ENCODE measurements at places on chromosomes 16 and 17.

- no peak for DNase-seq
These were observed 10.3 kb upstream of the SLC52A1 start for GRCh38 chr17:5045496-5045895.

DNA sequence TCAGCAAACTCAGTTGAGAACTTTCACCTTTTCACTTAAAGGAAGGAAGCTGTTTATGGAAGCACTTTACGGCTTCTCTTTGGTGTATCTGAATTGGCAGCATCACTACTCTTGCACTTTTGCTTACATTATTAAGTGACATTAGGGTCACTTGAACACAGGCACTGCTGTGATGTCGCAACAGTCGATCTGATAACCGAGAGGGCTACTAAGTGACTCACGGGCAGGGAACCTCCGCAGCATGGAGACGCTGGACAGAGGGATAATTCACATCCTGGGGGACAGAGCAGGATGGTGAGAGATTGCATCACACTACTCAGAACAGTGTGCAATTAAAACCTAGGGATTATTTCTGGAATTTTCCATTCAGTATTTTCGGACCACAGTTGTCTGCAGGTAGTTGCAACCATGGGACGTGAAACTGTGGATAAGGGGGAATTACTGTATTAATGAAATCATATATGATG is 56.5 kb downstream of the DNAH2 start:
- DNase-seq, result no peak

DNA sequence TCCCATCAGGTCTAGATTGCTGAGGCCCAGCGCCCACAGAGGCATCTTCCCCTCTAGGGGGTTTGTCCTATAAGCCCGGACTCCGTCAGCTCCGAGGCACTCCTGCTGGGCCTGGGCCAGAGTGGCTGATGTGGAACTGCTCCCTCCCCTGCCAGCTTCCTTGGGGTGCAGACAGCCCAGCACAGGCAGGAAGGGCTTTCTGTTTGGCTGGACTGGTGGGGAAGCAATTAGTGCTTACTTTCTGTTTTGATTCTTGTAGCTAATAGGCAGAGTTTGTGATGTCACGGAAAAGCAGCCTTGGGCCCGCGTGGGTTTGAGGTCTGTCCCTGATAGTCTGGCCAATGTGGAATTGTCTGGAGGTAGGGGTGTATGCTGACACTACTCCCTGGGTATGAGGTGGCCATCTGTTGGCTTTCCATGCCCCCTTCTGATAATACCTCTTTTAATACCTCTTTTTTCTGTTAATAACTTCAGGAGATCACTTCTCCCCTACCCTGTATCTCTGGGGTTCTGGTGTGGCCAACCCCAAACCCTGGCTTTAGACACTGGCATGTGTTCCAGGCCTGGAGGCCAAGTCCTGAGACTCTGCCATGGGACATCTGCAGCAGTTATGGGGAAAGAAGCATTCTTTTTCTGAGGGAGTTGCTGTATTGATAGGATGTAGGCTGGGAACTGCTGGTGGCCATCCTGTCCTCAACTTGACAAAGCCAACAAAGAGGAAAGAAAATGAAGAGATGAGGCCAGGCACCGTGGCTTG is 190.9 kb downstream of the RAB11FIP4 start:
- DNase-seq, result no peak

- no peak for DNase-seq
These were observed 425.1 kb downstream of the MAF start for GRCh38 chr16:79175286-79176057.

DNA sequence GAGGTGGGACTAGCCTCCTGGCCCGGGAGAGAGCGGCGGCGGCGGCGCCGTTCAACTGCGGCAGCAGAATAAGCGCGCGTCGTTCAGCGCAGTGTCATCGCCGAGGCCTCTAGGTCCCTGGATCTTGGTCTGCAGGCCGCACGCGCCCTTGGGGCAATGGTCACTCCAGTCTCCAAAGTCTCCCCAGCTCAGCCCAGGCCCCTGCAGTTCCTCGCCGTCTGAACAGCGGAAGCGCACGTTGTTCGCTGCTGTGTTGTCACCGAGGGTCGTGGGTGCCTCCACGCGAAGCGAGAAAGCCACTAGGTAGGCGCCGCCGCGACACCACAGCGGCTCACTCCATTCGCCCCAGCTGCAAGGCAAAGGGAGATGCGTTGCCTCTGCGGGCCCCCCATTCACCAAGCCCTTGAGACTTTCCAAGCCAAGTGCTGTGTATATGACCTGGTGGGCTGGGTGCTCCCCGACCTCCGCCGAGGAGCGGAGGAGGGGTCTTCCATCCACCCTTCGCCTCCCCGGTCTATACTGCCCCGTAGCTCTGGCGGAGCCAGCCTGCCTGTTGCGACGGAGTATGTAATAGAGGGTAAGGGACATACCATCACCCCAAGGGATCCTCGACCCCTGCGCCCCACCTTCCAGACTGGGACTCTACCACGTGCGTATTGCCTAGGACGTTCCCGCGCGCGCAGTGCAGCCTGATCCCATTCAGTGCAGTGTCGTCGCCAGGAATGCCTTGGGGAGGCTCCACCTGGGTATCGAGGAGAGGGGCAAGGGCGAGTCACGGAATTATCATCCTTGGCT is 656 bp downstream of the VMO1 start:
- DNase-seq, result no peak

- no peak for DNase-seq
These were observed 14.1 kb upstream of the SLC16A5 start for GRCh38 chr17:75073618-75074047.

- no peak for DNase-seq
These were observed 38.1 kb downstream of the MRPS23 start for GRCh38 chr17:57811638-57812280.

DNA sequence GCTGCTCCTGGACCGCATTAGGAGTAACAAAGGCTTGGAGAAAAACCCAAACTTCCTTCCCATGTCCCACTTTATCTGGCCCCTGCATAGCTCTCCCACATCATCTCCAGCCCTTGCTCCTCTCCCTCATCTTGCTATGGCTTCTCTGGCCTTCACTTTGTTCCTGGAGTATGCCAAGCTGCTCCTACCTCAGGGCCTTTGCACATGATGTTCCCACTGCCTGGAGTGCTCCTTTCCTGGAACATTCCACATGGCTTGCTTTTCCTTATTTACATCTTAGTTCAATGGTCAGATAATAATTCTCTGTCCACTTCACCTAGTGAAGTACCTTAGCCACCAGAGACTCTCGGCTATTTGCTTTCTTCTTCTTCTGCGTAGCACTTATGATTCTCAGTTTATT is 4.3 kb upstream of the KSR1 start:
- DNase-seq, result no peak

GRCh38 chr16:6165330-6165979 is 1067.9 kb upstream of the EEF2KMT start:
- DNase-seq, result no peak

DNA sequence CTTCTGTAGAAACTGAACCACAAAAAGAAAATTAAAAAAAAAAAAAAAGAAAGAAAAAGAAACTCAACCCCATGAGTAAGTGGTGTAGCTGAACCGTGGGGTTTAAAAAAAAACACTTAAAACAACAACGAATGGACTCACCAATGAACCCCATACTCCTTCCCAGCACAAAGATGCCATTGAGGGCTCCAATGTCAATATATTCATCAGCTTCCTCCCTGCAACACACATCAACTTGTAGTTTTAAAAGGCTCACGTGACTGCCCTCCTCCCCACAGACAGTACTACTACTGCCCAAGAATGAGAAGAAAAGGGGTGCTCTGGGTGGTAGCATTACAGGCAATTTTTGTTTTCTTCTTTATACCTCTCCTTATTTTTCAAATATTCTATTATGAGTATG is 3.3 kb upstream of the KLHL11 start:
- DNase-seq, result no peak

DNA sequence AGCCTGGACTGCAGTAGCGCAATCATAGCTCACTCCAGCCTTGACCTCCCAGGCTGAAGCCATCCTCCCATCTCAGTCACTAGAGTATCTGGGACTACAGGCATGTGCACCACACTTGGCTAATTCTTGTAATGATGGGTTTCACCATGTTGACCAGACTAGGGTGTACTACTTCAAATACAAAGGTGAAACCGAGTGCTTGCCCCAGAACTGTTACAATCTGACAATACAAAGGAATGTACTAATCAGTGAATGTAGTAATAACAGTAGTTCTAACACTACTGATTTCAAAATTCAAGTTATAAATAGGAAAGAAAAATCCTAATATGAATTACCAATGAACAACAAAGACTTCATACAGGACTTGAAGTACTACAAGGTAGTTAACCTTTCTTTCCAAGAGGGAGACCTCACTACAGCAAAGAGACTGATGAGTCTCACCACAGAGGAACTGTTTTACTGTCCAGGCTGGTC is 24.4 kb downstream of the CRK start:
- DNase-seq, result no peak

DNA sequence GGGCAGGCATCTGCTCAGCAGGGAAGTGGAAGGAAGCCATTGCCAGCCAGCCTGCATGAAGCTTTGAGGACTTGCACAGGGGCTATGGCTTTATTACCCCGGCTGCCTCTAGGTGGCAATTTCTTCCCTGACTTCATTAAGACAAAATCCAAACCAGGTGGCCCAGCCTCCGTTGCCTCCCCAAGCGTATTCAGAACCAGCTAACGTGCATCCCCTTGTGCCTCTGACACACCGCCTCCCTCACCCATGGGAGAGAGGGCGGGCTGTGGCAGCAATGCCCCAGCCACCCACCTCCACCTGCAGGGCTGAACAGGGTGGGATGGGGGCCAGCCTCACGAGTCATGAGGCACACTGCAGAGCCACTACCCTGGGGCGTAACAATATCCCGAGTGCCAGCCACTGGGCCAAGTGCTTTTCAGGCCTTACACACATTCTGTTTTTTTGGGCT is 6.8 kb downstream of the KIFC3 start:
- no peak for DNase-seq

DNA sequence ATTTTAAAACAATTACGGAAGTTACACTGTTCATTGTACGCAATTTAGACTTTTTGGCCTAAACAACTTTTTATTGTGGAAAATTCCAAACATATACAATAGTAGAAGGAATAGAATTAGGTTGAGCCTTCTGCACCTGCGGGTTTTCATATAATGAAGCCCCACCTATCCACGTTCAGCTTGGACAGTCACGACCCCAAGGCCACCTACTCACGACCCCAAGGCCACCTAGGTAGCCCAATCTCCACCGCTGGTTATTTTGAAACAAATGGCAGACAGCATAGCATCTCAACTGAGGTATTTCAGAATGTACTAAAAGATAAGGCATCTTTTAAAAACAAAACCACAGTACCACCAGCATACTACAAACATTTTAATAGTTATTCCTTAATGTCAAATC is 631 bp downstream of the NLRC5 start:
- DNase-seq, result no peak

- no peak for DNase-seq
These were observed 6.3 kb downstream of the SECTM1 start for GRCh38 chr17:82327289-82327688.

- DNase-seq, result no peak
These were observed 22.7 kb downstream of the MYO15B start for GRCh38 chr17:75610103-75610984.

DNA sequence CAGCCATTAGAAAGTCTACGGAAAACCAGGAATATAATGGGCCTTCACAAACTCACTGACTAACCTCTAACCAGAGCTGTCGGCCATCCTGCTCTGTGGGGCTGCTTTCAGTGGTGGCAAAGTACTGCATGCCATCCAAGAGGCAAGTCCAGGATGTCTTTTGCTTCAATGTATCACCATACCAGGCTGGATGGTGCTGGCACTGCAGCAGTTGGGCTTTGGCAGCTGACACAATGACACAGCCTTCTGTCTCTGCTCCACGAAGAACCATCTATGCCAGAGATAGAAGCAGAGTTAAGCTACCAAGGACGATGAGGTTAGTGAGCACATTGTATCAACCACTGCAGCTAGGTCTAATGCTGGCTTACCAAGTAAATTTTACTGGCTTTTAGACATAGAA is 9.7 kb upstream of the RSKR start:
- DNase-seq, result no peak

- no peak for DNase-seq
These were observed 17.8 kb upstream of the NTN1 start for GRCh38 chr17:9003355-9004131.

GRCh38 chr17:45320349-45320930 is 3.6 kb upstream of the MAP3K14 start:
- DNase-seq, result no peak

DNA sequence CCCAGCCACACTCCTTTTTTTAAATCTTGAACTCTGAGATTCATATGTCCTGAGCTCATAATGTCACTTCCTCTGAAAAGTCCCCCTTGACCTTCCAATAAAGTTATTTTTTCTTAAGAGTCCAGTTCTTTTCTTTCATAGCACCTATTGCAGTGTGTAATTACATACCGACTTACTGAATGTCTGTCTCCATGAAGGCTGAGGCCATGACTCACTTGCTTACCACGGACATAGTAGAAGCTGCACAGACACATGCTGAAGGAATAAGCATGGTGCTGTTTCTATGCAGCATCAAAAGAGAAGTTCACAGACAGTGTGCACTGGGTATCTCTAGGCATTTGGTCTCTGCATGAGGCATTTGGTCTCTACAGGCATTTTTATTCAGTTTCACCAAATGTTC is 77.2 kb downstream of the C17orf67 start:
- no peak for DNase-seq

DNA sequence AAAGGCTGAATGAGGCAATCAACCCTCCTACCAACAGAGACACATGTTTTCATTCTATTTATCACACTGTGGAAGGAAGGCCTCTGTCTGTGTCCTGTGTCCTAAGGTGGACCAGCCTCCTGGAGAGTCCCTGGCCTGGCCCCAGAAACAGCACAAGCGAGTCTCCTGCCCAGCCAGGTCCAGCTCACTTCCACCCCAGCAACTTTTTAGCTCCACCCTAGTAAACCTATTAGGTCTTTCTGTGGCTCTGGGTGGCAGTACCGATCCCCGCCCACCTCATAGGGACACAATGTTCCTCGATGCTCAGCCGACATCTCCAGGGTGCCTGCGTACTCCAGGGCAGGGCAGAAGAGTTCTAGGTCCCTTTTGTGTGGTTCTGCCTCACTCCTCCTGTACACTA is 10.7 kb downstream of the DRC3 start:
- no peak for DNase-seq

DNA sequence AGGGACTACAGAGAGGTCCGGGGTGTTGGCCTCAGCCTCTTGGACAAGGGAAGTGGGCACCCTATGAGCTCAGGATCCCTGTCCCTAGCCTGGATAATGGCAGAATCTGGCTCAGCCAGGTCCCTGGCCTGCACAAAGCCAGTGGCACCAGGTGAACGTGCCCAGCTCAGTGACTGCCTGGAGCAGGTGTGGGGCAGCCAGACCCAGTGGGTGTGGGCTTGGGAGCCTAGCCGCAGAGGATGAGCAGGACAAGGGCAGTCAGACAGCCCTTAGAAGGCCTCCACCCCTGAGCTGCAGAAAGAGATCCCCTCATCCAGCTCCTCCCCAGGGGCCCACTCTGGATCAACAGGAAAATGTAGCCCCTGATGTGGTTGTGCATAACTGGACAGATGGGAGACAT is 585.3 kb downstream of the KCNJ18 start:
- no peak for DNase-seq

- no peak for DNase-seq
These were observed 4.2 kb upstream of the GFOD2 start for GRCh38 chr16:67723151-67723910.

DNA sequence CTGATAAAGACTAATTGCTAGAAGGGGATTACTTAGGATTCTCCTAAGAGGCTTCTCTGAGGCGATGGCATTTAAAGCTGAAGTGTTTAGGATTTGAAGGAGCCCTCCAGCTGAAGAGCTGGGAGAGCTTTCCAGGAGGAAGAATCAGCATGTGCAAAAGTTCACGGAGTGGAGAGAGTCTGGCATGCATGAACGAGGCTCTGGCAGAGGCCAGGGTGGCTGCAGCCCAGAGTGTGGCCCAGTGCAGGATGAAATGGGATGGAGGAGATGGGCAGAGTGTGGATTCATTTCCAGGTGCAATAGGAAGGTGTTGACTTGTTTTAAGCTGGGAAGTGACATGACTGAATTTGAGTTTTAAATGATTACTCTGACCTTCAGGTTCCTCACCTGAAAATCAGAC is 249.0 kb upstream of the CCL2 start:
- DNase-seq, result no peak
